ENCODE measurements at places on chromosomes 5 and 9. TPM values are rescaled to one million over a fixed set of nuclear protein-coding genes. Genes with fewer than 3 reads are reported as not detected.

The ARAP3 gene
- 0.25 TPM for polyA plus RNA-seq

The BNC2 gene
- not detected for polyA plus RNA-seq

The IFNB1 gene
- not detected for polyA plus RNA-seq

The MSH3 gene
- polyA plus RNA-seq = 4.0 TPM

The FIBCD1 gene
- 0.55 TPM for polyA plus RNA-seq

The SLC6A3 gene
- 0.12 TPM for polyA plus RNA-seq

- no peak for DNase-seq
- no peaks in the 10 kb centered on the region for H3K36me3 ChIP-seq
- H3K27ac ChIP-seq = no peak overlapping the region
Measured at GRCh38 chr5:158792976-158793375, 306.7 kb downstream of the EBF1 start.

DNA sequence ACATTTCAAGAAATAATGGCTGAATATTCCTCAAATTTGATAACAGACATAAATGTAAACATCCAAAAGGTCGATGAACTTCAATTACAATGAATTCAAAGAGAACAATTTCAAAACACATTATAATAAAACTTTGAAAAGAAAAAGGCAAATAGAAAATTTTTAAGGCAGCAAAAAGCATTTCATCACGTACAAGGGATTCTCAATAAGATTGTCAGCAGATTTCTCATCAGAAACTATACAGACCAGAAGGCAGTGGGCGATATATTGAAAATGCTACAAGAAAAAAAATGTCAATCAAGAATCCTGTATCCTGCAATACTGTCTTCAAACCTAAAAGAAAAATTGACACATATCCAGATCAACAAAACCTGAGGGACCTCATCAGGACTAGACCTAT is 62.0 kb downstream of the EDIL3 start:
- no peak overlapping the region for H3K27ac ChIP-seq
- DNase-seq = no peak
- no peaks in the 10 kb centered on the region for H3K4me1 ChIP-seq
- no peaks in the 10 kb centered on the region for H3K36me3 ChIP-seq
- no peaks in the 10 kb centered on the region for H3K27me3 ChIP-seq

- no peak overlapping the region for H3K4me3 ChIP-seq
- peaks cover 40% of the 10 kb centered on the region for H3K4me1 ChIP-seq
- no peak overlapping the region for H3K27ac ChIP-seq
- H3K27me3 ChIP-seq = no peaks in the 10 kb centered on the region
- H3K36me3 ChIP-seq = no peaks in the 10 kb centered on the region
Measured at GRCh38 chr9:101126556-101126955, 98.0 kb downstream of the PLPPR1 start.

DNA sequence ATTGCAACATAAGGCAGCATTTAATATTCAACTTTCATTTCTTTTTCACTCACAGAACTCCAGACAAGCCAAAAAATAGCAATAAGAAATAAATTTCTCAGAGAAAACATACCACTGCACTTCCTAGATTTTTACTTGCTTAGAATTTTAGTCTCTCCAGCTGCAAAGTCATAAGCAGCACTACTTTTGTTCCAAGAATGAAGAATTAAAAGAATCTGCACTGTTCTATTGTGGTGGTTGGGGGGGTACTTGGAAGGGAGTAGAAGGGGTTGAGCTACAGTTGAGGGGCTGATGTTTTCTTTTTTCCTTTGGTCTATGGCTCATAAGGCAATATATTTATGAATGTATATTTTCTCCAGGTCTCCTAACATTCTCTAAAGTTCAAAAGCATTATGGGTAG is 144.5 kb downstream of the KIAA0825 start:
- no peaks in the 10 kb centered on the region for H3K36me3 ChIP-seq
- DNase-seq = no peak
- no peak overlapping the region for H3K4me3 ChIP-seq
- H3K27ac ChIP-seq = no peak overlapping the region
- no peaks in the 10 kb centered on the region for H3K27me3 ChIP-seq
- no peaks in the 10 kb centered on the region for H3K4me1 ChIP-seq

DNA sequence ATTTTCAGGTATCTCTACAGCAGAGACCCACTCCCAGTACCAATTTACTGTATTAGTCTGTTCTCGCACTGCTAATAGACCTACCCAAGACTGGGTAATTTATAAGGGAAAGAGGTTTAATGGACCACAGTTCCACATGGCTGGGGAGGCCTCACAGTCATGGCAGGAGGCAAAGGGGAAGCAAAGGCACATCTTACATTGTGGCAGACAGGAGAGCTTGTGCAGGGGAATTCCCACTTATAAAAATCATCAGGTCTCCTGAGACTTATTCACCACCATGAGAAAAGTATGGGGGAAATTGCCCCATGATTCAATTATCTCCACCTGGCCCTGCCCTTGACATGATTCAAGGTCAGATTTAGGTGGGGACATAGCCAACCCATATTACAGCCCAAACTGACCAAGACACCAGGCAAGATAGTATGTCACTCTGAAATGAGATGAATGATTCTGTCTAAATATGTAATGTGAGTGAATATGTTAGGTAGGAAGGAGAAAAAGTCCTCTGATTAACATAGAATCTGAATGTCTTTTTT is 182.5 kb upstream of the CDH12 start:
- DNase-seq = no peak
- no peaks in the 10 kb centered on the region for H3K4me1 ChIP-seq
- H3K36me3 ChIP-seq = no peaks in the 10 kb centered on the region
- H3K27me3 ChIP-seq = no peaks in the 10 kb centered on the region

DNA sequence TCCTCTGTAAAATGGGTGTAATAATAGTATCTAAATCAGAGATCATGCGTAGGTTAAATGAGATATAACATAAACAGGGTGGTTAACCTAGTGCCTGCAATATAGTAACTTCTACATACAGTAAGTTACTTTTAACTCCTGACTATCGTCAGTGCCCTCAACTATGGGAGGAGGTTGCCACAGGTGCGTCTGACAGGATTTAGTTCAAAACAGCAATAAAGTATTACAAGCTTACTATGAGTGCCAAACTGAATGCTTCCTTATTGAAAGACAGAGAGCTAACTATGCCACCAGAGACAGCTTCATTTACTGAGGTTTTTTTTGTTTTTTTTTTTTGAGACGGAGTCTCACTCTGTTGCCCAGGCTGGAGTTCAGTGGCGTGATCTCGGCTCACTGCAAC is 209.0 kb downstream of the ADAMTSL1 start:
- H3K27ac ChIP-seq = no peak overlapping the region
- no peaks in the 10 kb centered on the region for H3K27me3 ChIP-seq
- DNase-seq = no peak
- H3K36me3 ChIP-seq = no peaks in the 10 kb centered on the region
- no peak overlapping the region for H3K4me3 ChIP-seq

DNA sequence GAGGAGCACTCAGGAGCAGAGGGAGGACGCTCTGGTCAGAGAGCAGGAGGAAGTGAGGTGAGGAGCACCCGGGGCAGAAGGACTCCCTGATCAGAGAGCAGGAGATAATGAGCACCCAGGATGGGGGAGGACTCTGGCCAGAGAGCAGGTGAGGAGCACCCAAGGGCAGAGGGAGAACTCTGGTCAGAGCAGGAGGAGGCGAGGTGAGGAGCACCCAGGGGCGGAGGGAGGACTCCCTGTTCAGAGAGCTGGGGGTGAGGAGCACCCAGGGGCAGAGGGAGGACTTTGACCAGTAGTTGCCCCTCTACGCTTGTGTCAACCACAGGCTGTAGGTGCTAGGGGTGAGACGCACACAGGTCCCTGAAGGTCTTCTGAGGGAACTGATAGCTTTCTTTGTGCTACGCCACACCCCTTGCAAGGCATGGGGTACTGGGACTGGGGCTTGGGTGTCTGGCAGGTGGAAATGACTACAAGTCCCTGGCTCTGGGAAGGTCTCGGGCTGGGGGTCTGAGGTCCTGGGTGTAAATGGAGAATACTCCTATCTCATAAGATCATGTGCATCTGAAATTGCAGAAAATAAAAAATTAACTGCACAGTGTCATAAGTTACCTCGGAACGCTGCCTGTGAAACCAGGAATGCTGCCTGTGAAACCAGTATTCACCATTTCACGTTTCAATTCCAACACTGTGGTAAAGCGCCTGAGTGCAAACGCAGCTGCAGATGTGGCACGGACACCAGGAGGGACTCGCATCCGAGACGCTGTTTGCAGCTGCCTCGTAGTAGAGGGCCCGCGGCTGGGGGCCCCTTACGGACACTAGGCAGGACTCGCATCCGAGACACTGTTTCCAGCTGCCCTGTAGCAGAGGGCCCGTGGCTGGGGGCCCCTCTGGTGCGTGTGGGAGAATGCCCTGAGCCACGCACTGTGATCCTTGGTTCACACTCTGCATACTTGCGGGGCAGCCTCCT is 27.0 kb upstream of the SLC6A3 start:
- peaks cover 49% of the 10 kb centered on the region for H3K36me3 ChIP-seq
- no peak for DNase-seq
- no peaks in the 10 kb centered on the region for H3K27me3 ChIP-seq
- no peak overlapping the region for H3K27ac ChIP-seq
- no peak overlapping the region for H3K4me3 ChIP-seq
- H3K4me1 ChIP-seq = peaks cover 29% of the 10 kb centered on the region

GRCh38 chr9:25994605-25995004 is 316.4 kb upstream of the TUSC1 start:
- no peaks in the 10 kb centered on the region for H3K36me3 ChIP-seq
- H3K27ac ChIP-seq = no peak overlapping the region
- no peaks in the 10 kb centered on the region for H3K4me1 ChIP-seq

DNA sequence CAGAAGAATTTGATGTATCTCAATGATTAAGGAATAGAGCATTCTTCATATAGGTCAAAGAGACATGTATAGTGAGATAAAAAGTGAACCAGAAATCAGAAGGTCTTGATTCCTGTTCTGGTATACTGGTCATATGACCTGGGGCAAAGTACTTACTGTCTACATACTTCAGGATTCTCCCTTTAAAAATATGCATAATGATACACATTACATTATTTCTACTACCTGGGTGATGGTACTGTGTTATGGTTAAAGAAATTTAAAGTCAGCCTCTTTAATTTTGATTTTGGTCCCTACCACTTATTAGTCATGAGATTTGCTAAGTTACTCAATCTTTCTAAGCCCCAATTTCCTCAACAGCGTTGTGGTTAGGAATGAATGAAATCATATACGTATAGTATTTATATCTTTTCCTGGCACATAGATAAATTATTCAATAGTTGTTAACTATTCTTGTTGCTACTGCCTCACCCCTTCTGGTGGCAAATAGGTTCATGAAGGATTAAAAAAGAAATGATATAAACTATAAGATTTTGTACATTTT is 984.1 kb downstream of the TLE4 start:
- no peak for DNase-seq
- H3K4me3 ChIP-seq = no peak overlapping the region
- no peak overlapping the region for H3K27ac ChIP-seq

GRCh38 chr9:72458153-72458552 is 63.3 kb upstream of the TMC1 start:
- no peak overlapping the region for H3K27ac ChIP-seq
- no peaks in the 10 kb centered on the region for H3K27me3 ChIP-seq
- peaks cover 49% of the 10 kb centered on the region for H3K4me1 ChIP-seq
- no peak overlapping the region for H3K4me3 ChIP-seq
- no peak for DNase-seq

GRCh38 chr5:121533814-121534213 is 317.9 kb upstream of the FTMT start:
- no peak overlapping the region for H3K4me3 ChIP-seq
- no peak for DNase-seq
- H3K27ac ChIP-seq = no peak overlapping the region
- no peaks in the 10 kb centered on the region for H3K4me1 ChIP-seq
- H3K36me3 ChIP-seq = no peaks in the 10 kb centered on the region

GRCh38 chr5:164672931-164673694 is 1167.7 kb downstream of the MAT2B start:
- no peak for DNase-seq
- no peaks in the 10 kb centered on the region for H3K4me1 ChIP-seq
- H3K27ac ChIP-seq = no peak overlapping the region
- no peaks in the 10 kb centered on the region for H3K27me3 ChIP-seq
- no peak overlapping the region for H3K4me3 ChIP-seq
- H3K36me3 ChIP-seq = no peaks in the 10 kb centered on the region

DNA sequence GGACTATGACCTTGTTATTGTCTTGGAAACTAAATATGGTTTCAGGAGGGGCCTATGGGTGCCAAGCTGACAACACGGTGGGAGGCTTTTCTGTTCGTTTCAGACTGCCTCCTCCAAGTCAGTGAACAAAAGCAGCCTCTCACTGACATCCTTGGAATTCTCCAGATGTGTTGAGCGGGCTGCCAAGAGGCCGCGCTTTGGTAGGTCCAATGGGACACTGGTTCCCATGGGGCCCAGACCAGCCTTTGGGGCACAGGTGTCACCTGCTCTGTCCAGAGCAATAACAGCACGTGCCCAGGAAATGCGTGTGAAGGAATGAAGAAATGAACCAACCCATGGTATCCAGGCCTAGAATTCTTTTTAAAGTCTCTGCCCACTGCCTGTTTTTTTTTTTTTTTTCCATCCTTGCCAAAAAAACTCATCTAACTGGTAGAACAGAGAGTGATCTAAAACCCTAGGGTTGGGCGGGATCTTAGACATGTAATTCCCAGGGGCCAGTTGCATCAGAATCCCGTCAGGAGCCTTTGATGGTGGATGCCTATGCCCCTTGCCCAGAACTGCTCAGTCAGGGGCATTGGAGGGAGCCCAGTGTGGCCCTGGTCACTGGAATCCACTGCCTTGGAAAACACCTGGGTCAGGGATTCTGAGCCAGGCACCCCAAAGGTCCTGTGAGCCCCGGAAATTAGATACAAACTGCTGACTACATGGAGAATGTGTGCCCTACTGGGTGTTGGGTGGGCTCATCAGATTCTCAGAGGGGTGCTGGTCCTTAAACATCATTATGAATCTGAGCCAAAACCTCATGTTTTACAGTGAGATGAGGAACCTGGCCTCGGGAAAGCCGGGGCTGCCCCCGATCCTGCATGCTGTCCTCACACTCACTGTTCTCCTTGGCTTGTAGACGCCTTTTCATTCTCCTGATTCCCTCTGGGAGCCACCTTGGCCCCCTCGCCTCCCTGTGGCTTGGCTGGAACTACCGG is 60.1 kb downstream of the GTF3C4 start:
- H3K4me1 ChIP-seq = no peaks in the 10 kb centered on the region
- H3K4me3 ChIP-seq = no peak overlapping the region
- H3K27ac ChIP-seq = no peak overlapping the region

DNA sequence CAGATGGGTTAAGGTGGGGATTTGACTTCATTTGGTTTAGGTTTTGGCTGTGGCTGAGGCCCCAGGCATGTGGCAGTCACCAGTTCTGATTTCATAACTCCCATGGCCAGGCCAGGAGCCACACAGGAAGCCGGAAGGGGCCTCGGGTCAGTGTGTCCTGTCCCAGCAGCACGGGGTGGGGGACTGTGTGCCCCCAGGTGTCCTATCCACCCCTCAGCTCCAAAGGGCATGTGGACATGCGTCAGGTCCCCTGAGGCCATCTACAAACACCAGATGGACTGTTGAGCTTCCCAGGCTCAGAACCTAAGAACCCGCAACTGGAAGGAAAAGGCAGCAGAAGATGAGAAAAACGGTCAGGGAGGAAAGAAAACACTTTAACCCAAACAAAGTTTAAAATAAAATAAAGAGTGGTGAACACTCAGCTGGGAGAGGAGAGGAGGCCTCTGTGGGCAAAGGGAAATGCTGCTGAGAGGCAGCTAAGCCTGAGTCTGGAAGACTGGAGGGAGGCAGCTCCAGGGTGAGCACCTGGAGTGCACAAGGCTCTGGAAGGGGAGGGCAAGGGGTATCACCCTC is 260.8 kb downstream of the AUH start:
- peak overlapping the region; percentile 92 for H3K27ac ChIP-seq
- H3K4me1 ChIP-seq = peaks cover 37% of the 10 kb centered on the region
- H3K36me3 ChIP-seq = no peaks in the 10 kb centered on the region
- no peak overlapping the region for H3K4me3 ChIP-seq
- H3K27me3 ChIP-seq = no peaks in the 10 kb centered on the region

- H3K4me1 ChIP-seq = no peaks in the 10 kb centered on the region
- DNase-seq = no peak
- no peaks in the 10 kb centered on the region for H3K36me3 ChIP-seq
Measured at GRCh38 chr5:79595086-79595485, 17.2 kb upstream of the TENT2 start.

Data from HepG2 (cell line).